ENCODE measurements at places on chromosomes 11 and 22.

DNA sequence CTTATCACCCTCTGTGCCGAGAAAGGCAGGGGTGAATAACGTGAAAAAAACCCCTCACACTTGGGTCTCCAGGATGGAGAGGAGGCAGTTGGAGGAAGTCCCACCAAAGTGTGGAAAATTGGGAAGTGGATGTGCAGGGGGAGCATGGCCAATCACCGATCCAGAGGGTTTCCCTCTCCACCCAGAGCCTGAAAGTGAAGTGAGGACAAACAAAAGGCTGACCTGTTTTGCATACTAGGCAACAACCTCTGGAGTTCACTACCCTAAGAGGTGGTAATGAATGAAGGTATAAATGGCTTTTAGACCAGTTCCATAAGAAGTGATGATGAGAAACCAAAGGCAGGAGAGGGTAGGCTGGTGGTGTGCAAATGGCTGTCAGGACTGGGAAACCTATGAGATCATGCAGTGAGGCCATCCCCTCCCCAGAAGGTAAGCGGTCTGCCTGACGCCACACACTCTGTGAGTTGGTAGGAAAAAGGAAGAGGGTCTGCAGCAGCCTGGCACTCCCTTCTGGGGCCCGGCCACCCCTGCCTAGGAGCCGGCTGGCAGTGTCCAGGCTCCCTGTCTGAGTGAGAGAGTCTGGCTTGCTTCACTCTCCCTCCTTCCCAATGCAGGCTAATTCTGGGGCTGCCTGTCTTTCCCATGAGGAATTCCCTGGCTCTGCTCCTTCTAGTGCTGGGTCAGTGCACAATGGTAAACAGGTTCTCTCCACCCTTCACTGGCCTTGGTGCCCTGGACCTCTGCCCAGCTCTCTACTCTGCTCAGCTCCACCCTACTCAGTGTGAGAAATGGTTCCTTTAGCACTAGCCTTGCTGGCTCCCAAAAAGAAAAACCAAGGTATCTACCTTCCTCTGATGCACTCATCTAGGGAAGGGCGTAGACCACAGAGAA is 15.6 kb downstream of the TBC1D10A start:
- no peak for DNase-seq

GRCh38 chr11:67178878-67179277 is 59.8 kb downstream of the KDM2A start:
- no peak for DNase-seq

- no peak for DNase-seq
Observed at GRCh38 chr11:60918939-60919265, 4.9 kb downstream of the TMEM109 start.

DNA sequence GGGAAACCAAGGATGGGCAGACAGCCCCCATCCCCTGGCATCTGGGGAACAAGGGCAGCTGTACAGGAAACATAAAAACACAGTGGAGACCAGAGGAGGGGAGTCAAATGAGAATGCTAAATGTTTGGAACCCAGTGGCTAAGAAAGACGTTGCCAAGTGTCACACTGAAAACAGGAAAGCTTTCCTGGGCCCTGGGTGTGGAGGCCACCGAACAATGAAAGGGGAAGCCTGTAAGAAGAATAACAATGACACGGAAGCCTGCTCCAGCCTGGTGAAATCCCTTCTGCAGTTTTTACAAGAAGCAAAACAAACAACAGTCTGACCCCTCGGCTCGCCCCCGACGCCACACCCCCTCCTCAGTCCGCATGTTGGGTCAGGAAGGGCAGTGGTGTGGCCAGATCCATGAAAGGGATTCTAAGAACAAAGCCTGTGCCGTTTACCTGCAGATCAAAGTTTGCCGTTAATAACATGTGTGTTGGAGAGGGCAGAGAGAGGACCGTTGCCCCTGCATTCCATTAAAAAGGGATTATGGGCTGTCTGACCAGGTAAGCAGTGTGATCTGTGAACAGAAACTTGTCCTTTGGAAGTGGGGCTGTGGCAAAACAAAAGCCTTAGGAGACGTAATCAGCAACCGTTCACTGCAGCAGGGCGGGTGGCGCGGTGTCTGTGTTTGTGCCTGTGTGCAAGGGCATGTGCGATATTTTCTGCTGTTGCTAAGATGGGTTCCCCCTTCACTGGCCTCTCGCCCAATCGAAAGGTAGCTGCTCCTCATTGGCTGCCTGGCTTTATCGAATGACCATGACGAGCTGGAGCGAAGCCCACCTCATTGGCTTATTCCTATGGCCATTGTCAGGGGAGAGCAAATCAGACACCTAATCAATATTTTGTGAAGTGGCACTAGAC is 113.7 kb upstream of the BLID start:
- no peak for DNase-seq

DNA sequence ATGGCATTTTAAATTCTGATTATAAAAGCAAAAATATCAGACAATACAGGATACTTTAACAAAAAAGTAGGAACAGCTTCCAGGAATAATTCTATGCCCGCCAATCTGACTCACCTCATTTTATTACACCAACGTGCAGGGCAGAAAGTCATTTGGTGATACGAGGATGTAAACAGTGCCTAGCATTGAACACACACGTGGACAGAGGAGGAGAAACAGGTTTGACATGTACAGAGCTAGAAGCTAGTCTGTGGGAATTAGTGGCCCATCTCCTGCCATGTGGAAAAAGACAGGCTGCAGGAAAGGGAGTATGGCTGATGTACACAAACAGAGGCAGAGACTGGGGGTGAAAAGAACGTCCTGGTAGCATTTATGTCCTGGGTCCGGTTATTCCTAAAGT is 9.0 kb upstream of the SPINDOC start:
- no peak for DNase-seq

DNA sequence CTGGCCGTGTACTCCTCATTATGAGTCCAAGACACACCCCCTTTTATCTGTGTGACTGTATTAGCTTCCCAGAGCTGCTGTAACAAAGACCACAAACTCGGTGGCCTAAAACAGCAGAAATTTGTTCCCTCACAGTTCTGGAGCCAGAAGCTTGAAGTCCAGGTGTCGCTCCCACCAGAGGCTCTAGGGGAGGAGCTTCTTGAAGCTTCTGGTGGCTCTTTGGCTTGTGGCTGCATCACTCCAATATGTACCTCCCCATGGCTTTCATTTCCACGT is 3.0 kb downstream of the PRR5 start:
- DNase-seq, result no peak

- DNase-seq, result no peak
Observed at GRCh38 chr22:44229331-44229730, 48.6 kb downstream of the PARVG start.

DNA sequence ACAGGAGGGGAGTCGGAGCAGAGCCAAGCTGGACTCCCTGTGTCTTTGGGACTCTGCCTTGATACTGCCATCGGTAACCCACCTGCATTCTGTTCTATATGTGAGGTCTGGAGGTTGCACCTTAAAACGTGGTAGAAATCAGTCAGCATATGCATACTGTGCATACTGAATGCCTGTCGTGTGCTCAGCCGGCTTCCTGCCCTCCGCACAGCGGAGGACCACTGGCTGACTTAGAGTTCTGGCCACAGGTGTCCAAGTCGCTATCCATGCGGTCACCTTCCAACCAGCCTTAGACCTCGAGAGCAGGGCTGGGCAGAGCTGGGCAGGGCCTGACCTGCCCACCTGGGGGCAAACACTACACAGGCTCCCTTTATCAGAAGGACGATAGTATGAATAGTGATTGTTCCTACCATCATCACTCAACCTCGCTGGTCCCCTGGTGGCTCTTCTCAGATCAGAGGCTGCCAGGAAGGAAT is 3.8 kb downstream of the TBC1D10C start:
- DNase-seq, result no peak

DNA sequence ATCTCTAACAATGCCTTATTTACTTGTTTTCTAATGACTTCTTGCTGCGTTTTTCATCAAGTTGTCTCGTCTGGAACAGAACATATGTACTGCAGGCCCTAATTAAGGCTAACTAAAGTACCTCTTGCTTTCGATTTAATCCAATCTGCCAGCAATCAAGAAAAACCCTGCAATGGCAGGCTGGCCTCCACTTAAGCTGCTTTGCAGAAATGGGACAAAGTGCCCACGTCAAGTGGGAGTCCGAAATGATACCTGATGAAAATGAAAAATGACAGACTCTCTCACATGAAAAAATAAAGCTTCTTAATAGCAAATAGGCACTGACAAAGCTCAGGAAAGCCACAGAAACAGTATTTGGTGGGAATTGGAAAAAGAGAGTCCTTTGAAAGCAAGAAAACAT is 1454.7 kb downstream of the FAM181B start:
- no peak for DNase-seq

GRCh38 chr22:48856308-48856615 is 971.4 kb downstream of the BRD1 start:
- DNase-seq, result no peak

GRCh38 chr11:35933320-35933871 is 10.5 kb upstream of the LDLRAD3 start:
- no peak for DNase-seq

DNA sequence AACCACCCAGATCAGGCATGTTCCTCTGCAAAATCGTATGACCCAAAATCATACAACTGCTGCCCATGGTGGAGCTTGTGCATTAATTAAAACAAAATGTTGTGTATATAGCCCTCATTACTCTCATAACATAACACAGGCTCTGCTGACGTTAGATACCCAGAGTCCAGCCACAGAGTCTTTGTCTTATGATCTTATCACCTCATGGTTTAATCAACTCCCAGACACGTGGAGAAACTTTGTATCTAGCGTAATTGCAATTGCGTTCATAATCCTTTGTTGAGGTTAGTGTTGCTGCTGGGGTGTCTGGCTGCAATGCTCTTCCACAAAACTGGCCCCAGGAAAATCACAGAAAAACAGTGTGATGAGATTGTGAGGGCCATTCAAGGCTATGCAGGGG is 5.0 kb upstream of the APOL1 start:
- DNase-seq, result no peak

DNA sequence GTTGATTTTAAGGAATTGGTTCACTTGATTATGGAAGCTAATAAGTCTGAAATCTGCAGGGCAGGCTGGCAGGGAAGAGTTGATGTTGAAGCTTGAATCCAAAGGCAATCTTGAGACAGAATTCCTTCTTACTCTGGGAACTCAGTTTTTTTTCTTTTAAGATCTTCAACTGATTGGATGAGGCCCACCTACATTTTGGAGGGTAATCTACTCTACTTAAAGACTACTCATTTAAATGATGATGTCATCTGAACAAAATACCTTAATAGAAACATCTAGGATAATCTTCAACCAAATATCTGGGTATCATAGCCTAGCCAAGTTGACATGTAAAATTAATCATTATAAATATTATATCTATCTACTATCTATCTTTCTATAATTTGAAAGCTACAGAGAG is 163.2 kb downstream of the PGR start:
- no peak for DNase-seq

DNA sequence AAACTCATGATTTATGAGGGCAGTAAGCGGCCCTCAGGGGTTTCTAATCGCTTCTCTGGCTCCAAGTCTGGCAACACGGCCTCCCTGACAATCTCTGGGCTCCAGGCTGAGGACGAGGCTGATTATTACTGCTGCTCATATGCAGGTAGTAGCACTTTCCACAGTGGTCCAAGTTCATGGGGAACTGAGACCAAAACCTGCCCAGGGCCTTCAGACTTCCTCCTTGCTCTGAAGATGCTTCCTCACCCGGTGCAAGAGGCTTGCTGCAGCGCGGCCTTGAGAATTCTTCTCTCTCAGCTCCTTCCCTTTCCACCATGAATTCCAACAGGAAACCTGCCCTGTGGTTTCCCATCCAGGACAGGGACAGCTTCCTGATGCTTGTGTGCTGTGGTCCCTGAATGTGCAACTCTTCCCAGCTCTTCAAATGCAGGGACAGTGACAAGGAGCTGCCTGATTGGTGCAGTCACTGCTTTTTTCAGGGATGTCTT is 53.9 kb downstream of the GGTLC2 start:
- peak; percentile 43 for DNase-seq

- no peak for DNase-seq
Observed at GRCh38 chr11:77173494-77173893, 45.4 kb downstream of the MYO7A start.

DNA sequence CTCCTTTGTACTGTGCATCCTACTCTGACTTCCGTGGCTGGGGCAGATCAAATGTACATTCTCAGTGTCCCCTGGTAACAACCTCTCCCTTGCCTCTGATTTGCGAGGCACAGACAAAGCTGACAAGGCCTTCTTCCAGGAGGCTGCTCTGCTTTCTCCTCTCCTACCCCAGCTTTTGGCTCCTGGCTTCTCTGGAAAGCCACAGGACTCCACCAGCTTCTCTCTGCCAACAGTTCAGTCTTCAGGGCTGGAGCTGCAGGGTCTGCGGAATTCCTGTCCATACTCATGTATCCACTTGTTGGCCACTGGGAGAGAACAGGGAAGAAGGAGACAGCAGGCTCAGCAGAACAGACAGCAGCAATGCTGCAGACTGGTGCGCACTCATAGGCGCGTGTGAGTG is 44.4 kb downstream of the P4HA3 start:
- no peak for DNase-seq

DNA sequence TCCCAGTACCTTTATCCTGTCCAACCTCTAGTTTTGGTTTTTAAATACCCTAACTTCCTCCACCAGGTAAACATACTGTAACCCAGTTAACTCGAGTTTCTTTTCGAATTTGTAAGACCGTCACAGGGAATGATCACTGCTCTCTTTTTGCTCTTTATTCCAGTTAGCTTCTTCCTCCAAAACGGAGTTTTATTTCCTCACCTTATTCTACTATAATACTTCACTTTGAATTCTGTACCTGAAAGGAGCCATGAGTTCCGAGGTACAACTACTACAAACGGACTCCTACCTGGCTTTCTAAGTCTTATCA is 1.4 kb downstream of the NUP98 start:
- no peak for DNase-seq

DNA sequence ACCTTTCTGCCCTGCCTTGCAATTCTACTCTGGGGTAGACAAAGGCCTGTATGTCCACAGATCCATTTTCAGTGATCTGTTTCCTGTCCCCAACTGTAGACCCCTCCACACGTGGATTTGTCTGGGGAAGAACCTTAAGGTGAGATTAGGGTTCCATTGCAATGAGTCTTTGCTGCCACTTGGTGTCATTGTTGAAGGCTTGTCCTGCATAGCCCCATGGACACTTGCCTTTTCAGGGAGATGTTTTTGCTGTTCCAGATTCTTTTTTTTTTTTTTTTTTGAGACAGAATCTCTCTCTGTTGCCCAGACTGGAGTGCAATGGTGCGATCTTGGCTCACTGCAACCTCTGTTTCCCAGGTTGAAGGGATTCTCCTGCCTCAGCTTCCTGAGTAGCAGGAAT is 21.8 kb downstream of the SERPING1 start:
- DNase-seq, result no peak

DNA sequence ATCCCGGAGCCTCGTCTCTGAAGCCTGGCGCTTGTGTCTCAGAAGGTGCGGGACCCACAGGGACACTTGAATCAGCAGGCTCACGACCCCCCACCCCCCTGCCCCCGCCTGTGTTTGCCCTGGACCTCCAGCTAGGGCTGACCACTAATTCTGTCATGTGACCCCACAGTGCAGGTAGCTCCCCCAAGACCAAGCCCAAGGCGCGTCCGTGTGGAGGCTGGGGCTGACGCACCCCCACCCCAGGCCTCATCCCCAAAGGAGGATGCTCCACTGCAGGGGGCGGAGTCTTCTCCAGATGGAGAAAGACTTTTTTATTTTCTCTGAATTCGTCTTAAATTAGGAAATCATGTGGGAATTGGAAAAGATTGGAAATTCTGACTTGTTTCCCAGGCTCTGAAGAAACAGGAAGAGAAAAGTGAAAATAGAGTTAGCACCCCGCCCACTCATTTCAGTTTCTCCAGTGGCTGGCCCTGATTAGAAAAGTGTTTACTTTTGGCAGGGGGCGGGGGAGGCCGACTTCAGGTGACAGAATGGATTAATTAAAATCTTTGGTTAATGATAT is 1.0 kb upstream of the RELA start:
- no peak for DNase-seq
